ENCODE measurements at places on chromosomes 5 and 9.

- no peak for DNase-seq
Observed at GRCh38 chr5:72878854-72879253, 62.4 kb downstream of the TNPO1 start.

GRCh38 chr5:159758189-159758588 is 158.1 kb upstream of the ADRA1B start:
- no peak for DNase-seq

GRCh38 chr9:13282998-13283397 is 3.5 kb upstream of the MPDZ start:
- no peak for DNase-seq

DNA sequence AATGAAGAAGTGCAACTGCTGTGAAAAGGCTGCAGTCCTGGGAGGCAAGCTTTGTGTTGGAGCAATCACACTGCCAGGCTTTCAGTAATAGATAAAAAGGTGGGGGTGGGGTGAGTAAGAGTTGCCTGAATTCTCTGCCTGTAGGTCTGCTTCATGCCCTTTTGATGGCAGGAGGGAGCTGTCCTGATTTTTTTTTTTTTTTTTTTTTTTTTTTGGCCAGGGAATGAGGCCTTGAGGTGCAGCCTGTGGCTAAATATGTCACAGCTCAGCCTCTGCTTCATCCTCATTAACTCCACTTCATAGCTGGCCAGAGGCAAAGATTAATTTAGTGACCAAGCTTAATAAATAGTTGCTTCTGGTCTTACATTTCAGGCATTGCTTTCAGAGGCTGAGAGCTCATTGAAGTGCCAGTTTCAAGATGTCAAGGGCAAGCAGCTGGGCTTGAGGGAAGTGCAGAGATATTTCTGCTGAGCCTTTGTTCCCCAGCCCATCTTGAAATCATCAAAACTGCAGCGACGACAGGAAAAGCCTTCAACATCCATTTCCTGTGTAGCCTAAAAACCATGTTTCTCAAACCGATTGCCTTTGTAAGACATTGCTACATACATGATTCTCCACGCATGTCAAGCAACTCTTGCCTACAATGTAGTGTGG is 134.7 kb downstream of the MACIR start:
- no peak for DNase-seq

DNA sequence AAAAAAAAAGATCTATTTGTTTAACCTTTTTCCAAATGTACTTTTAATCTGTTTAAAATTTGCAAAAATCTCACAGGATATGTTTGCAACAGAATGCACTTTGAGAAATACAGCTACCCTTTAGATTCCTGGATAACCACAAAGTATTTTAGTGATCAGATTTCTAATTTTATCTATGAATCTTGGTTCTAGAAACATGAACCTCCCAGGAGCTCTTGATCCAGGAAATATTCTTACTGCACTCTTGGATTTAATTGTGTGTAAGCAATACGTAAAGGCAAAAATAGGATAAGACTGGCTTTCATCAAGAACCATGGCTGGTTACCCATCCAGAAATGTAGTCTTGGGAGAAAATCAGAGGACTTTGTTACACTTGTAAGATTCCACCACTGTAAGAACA is 1581.8 kb upstream of the WWC1 start:
- no peak for DNase-seq

DNA sequence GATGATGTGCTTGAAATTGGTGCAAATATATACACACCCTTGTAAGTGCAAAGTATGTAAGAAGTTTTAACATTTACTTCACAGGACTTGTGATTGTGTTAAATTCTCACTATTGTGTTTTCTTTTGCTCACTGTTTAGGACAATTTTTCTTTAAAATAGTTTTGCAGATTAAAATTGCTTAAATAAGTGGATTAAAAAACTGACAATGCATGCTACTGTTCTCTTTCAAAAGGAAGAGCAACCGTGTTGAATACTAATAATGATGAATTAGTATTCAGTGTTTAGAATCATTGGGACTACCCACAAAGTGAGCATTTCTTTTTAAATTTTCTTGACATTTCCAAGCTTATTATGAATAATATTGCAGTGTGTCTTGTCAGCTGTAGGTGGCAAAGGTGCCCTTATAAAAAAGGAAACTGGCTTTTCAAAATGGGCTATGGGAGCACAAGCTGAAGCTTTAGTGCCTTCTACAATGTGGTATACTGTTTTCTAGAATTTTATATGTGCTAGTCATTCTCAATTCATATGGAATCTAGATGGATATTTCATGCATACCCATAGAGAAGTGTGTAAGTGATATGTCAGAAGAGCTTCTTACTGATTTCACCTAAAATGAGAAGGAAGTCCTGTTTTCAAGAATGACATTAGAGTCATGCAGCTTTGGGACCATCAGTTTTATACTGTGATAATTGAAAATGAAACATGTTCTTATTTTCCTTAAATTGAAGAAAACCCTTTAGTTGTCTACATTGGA is 35.4 kb downstream of the SREK1 start:
- no peak for DNase-seq

- DNase-seq, result no peak
Observed at GRCh38 chr5:82760856-82761255, 316.3 kb downstream of the TMEM167A start.

DNA sequence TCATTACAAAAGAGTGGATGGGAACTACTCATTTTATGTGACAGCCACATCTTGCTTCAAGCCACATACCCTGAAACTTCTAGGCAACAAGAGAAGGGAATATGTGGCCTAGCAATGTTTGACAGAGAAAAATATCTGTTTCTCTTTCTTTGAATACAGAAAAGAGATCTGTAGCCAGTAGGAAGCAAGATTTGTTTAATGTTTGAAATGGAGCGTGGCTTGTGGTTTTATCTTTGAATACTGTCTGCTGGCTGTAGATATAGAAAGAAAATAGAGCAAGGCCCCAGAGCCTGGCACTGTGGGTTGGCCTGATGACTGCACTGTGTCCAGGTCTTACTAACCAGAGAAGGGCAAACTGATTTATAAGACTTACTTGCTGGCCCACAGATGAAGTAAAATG is 133.8 kb downstream of the ARHGEF28 start:
- DNase-seq, result no peak

DNA sequence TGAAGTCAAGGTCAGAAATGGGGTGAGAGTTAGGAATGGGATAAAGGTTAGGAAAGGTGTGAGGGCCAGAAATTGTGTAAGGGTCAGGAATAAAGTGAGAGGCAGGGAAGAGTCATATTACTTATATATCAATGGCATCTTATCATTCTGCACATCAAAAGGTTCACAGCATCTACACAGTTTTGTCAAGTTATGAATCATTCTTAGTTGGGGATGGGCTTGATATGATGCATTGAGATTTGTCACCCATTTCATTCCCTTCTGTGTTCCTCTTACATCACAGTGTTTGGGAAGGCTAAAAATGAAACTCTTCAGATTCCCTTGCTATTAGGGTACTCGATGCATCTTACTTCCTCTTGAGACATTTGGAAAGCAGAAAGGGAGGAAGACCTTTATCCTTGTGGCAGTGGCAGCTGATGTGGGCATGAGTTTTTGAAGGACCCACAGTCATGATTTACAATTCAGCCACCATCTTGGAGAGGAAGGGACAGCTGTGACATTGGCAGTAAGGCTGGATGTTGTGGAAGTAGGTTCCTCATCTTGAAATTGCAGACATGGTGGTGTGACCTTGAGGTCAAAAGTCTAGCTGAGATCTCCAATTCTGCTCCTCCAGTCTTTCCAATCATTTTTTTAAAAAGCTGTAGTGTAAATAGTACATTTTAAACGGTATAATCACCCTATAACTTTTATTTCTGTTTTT is 24.2 kb upstream of the NPR3 start:
- no peak for DNase-seq

DNA sequence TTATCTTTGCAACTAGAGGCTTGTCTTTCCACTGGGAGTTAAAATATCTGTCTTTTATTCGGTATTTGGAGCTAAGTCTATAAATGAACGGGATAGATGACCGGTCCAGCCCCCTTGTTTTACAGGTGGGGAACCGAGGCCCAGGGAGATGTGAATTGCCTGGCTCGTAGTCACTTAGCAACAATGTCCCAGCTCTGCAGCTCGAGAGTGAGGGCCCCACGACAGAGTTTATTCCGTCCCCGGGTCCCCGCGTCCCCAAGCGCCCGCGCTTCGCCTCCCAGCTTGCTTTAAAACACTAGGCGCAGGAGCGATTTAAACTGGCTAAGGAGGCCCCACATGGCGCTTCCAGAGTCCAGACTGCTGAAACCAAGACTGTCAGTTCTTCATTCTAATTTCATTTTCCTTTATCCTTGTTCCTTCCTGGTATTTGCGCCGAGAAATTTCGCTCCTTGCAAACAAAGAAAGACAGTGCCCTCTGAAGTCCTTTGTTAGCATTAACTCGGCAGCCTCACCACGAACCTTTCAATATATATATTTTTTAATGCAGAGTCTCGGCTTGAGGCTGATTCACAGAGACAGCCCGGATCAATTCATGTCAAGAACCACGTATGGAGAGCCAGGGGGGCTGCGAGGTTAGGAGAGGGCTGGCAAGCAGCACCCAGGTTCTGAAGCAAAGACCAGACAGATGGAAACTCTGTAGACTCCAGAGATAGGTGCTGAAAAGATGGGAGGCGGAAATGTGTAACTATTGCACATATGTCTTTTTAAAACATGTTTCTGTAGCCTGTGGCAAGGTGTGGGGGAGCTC is 1.4 kb upstream of the ENC1 start:
- no peak for DNase-seq

DNA sequence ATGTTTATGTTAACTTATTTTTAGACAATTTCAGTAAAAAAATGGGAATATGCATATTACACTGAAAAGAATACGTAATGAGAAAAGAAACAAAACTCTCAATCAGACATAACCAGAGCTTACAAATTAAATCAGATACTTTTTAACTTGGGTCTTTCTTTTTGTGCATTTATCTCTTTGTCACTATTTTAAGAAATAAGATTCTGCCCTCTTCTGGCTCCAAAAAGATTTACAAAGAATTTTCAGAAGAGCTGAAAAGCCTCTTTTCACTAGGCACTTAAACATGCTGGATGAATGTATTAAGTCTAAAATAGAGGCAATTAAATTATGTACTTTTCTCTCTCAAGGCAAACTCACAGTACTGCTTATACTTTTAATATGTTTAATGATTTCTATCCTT is 55.5 kb downstream of the CEP120 start:
- no peak for DNase-seq

DNA sequence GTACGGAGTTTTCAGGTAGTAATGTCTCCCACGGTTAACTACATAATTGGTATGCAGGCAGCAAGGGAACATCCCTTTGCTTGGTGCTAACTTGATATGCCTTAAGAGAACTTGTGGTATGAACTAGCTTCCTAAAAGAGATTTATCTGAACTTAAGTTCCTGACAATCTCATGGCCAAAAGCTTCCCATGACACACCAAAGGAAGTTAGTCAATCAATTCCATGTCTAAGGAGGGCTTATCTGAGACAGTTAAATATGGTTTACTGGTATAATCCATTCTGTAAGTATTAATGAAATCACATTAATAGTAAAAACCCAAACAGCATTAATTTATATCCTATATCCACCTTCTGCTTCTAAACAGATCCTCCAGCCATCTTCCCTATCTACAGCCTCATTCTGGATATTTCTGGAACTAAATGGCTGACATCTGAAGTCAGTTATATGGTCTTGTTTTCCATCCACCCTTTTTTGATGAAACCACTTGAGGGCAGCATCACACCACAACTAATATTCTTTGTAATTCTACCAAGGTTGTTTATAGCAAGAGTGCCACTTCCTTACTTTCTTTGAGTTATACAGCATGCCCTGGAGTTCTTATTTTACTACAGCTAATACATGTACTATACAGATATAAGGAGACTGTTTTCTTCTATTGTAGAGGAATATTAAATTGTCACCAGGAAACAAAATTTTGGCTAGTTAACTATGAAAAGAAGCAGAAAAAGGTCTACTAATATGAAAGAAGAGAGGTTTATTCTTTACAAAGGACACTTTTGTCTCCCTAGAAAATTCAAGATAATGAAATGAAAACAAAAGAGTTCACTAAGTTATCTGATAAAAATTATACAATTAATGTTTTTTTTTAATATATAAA is 34.7 kb downstream of the SHOC1 start:
- DNase-seq, result peak; percentile 10

GRCh38 chr9:22056402-22056801 is 47.3 kb upstream of the CDKN2B start:
- DNase-seq, result no peak

GRCh38 chr9:36575411-36575882 is 2.8 kb downstream of the MELK start:
- DNase-seq, result no peak

GRCh38 chr9:98916660-98917059 is 27.0 kb upstream of the COL15A1 start:
- DNase-seq, result no peak

- no peak for DNase-seq
Observed at GRCh38 chr9:85700330-85700729, 41.4 kb downstream of the AGTPBP1 start.

DNA sequence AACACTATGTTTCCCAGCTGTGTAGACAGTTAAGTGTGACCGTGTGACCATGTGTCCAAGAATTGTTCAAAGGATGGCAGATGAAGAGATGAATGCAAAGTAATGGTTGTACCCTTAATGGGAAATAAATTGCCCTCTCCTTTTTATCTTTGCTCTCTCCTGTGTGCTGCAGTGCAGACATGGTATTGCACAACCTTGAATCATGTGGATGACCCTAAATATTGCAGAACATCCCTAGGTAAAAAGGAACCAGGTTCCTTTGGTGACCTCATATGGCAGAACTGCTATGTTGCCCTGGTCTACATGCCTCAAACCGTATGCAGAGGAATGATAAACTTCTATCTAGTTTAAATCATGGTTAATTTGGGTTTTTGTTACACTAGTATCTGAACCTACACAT is 81.7 kb upstream of the CTNND2 start:
- no peak for DNase-seq

DNA sequence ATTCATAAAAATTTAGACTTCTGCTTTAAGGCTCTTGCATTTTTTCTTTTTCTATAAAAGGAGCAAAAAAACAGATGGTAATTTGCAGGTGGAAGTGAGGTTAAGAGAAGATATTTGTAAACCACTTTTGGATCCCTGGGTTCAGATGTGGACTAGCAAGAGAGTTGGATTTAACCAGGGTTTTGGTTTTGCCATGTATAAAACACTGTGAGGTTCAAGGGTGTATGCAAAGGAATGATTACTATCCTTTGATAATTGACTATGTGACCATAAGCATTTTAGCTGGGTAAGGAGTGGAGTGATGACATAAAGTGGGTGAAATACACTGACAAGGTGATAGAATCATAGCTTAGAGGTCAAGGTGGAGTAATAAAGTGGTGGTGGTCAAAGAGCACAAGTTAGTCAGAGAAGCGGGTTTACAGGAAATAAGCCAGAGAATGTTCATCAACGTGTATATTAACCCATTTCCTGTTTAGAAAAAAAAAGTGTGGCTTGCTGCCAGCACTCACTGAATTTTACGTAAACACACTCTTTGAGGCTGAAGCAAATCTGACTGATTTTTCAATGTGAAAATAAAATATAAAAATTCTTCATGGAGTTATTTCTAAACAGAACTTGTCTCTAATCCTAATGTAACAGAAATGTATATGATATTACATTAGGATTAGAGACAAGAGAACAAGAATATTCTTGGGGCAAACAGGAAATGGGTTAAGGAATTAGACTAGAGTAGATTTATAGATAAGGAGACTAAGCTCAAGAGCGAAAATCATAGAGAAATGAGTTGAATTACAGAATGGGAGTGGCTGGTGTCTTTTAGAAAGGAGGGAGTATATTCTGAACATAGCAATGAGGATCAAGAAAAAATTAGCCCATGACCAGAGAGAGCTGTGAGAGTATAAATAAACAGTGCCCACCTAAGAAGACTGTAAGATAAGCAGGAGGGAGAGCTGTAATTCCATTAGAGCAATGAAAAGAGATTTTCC is 74.5 kb downstream of the CDKN2A start:
- no peak for DNase-seq

GRCh38 chr9:4196886-4197285 is 103.0 kb downstream of the GLIS3 start:
- DNase-seq, result no peak

Data from H54 (cell line).